Subcutaneous preadipocyte (primary cell): ENCODE measurements at places on chromosomes 6 and 20. TPM values are rescaled to one million over a fixed set of nuclear protein-coding genes. Genes with fewer than 3 reads are reported as not detected.

The KCNQ2 gene
- not detected in 2 replicates for total RNA-seq

The LST1 gene
- total RNA-seq, result not detected in 2 replicates

The SNAP91 gene
- total RNA-seq, result not detected in 2 replicates

The MYB gene
- total RNA-seq, result under 0.01 TPM in 2 replicates

The WRNIP1 gene
- 26.5 and 41.1 TPM in 2 replicates for total RNA-seq

The DYNLRB1 gene
- total RNA-seq, result 44.4 and 57.7 TPM in 2 replicates

The NKX2-2 gene
- total RNA-seq, result 0.20 TPM in 1 of 2 replicates, not detected in the other

The BPIFB1 gene
- not detected in 2 replicates for total RNA-seq

The ULBP1 gene
- 0.37 and 0.59 TPM in 2 replicates for total RNA-seq

The ANGPT4 gene
- total RNA-seq, result not detected in 2 replicates

The CST3 gene
- 192 and 315 TPM in 2 replicates for total RNA-seq

The ZSCAN31 gene
- 0.98 and 3.7 TPM in 2 replicates for total RNA-seq

The DACT2 gene
- not detected in 2 replicates for total RNA-seq

The PAQR8 gene
- total RNA-seq, result 3.3 and 4.1 TPM in 2 replicates

The CYP39A1 gene
- 0.37 and 0.39 TPM in 2 replicates for total RNA-seq

The PPIL6 gene
- 4.3 and 5.5 TPM in 2 replicates for total RNA-seq

The NFATC2 gene
- total RNA-seq, result under 0.01 and 0.20 TPM in 2 replicates

The NOTCH4 gene
- total RNA-seq, result 0.59 and 0.73 TPM in 2 replicates

The PHACTR3 gene
- total RNA-seq, result not detected in 2 replicates

The CST7 gene
- total RNA-seq, result not detected in 2 replicates

The MRPL14 gene
- 42.8 and 48.1 TPM in 2 replicates for total RNA-seq

The COQ3 gene
- total RNA-seq, result 5.5 and 9.4 TPM in 2 replicates

The MOG gene
- not detected in 2 replicates for total RNA-seq

The TEAD3 gene
- total RNA-seq, result 9.2 and 12.1 TPM in 2 replicates

The LY6G6D gene
- not detected in 2 replicates for total RNA-seq

The CGA gene
- total RNA-seq, result not detected in 2 replicates

The CSNK2B gene
- total RNA-seq, result 130 and 189 TPM in 2 replicates

The CDH26 gene
- under 0.01 TPM in 1 of 2 replicates, not detected in the other for total RNA-seq

The EIF6 gene
- 124 and 156 TPM in 2 replicates for total RNA-seq

The GHRH gene
- not detected in 2 replicates for total RNA-seq

The BIRC7 gene
- not detected in 2 replicates for total RNA-seq

The KCNK15 gene
- 1.4 and 3.3 TPM in 2 replicates for total RNA-seq

The COX7A2 gene
- 116 and 120 TPM in 2 replicates for total RNA-seq

The RBBP8NL gene
- not detected in 2 replicates for total RNA-seq

The ANKRD6 gene
- total RNA-seq, result 1.6 and 2.2 TPM in 2 replicates

The SLC22A23 gene
- 14.0 and 15.6 TPM in 2 replicates for total RNA-seq

The ELOVL4 gene
- total RNA-seq, result 5.9 and 8.4 TPM in 2 replicates

The C6orf58 gene
- total RNA-seq, result 0.20 TPM in 1 of 2 replicates, not detected in the other

The SDC4 gene
- 65.4 and 65.5 TPM in 2 replicates for total RNA-seq

The FILIP1 gene
- under 0.01 and 0.37 TPM in 2 replicates for total RNA-seq

The TNFRSF6B gene
- 8.2 and 10.7 TPM in 2 replicates for total RNA-seq

The NNAT gene
- total RNA-seq, result 0.39 TPM in 1 of 2 replicates, not detected in the other

The HTR1E gene
- total RNA-seq, result not detected in 2 replicates

The MATN4 gene
- total RNA-seq, result under 0.01 TPM in 1 of 2 replicates, not detected in the other

The LAMA4 gene
- total RNA-seq, result 511 and 632 TPM in 2 replicates

The HLA-DPB1 gene
- total RNA-seq, result 1.8 and 10.2 TPM in 2 replicates

The ASIP gene
- not detected in 2 replicates for total RNA-seq

The ZNF391 gene
- 1.1 and 2.0 TPM in 2 replicates for total RNA-seq

The MYLIP gene
- total RNA-seq, result 3.7 and 5.5 TPM in 2 replicates

The BEND6 gene
- 9.6 and 12.7 TPM in 2 replicates for total RNA-seq

The PPT2 gene
- total RNA-seq, result 9.6 and 10.6 TPM in 2 replicates

The OPRM1 gene
- not detected in 2 replicates for total RNA-seq

The DAAM2 gene
- total RNA-seq, result 0.59 and 1.1 TPM in 2 replicates

The RIPPLY2 gene
- under 0.01 and 1.4 TPM in 2 replicates for total RNA-seq

The GSTA2 gene
- total RNA-seq, result not detected in 2 replicates

The FOXQ1 gene
- 0.59 and 1.1 TPM in 2 replicates for total RNA-seq

The ZNF322 gene
- total RNA-seq, result 10.3 and 12.7 TPM in 2 replicates

The MLN gene
- not detected in 2 replicates for total RNA-seq

The TMEM74B gene
- not detected in 2 replicates for total RNA-seq
